ENCODE measurements at places on chromosomes 1 and 21.

DNA sequence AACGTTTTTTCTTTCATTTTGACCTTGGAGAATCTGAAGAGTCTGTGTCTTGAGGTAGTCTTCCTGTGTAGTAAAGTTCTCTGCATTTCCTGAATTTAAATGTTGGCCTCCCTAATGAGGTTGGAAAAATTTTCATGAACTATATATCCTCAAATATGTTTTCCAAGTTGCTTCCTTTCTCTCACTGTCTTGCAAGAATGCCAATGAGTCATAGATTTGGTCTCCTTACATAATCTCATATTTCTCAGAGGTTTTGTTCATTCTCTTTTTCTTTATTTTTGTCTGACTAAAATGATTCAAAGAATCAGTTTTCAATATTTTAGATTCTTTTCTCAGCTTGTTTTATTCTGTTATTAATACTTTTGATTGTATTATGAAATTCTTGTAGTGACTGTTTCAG lies 87.6 kb downstream of the DRAM2 start:
- no peak overlapping the region for H3K27ac ChIP-seq
- H3K36me3 ChIP-seq = peaks cover 9% of the 10 kb centered on the region
- no peaks in the 10 kb centered on the region for H3K4me1 ChIP-seq
- H3K27me3 ChIP-seq = no peaks in the 10 kb centered on the region
- no peak overlapping the region for H3K4me3 ChIP-seq

DNA sequence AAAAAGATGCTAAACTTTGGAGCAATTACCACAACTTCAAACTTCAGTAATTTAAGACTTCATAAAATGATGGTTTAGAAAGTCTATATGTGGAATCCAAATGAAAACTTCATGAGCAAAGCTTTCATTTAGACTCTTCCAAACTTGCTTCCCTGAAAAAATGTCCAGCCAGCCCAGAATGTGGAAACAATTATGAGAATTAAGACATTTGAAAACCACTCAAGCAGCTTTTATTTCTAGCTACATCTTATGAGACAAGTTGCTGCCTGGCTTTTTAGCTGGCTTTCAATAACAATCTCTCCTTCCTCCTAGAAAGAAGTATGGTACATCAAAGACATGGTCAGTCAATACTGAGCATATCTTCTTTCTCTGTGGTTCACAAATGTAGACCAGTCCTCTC lies 21.8 kb downstream of the LPAR3 start:
- no peak overlapping the region for H3K4me3 ChIP-seq
- H3K27me3 ChIP-seq = peaks cover 1% of the 10 kb centered on the region
- no peak for DNase-seq

- H3K4me1 ChIP-seq = no peaks in the 10 kb centered on the region
- H3K27me3 ChIP-seq = peaks cover 14% of the 10 kb centered on the region
- no peak overlapping the region for H3K4me3 ChIP-seq
- no peak overlapping the region for H3K27ac ChIP-seq
Measured at GRCh38 chr1:15128077-15128476, 25.5 kb upstream of the TMEM51 start.

GRCh38 chr1:43284065-43284464 lies 1.3 kb downstream of the C1orf210 start:
- H3K36me3 ChIP-seq = no peaks in the 10 kb centered on the region
- no peak for DNase-seq
- H3K4me1 ChIP-seq = no peaks in the 10 kb centered on the region
- peaks cover 18% of the 10 kb centered on the region for H3K27me3 ChIP-seq
- no peak overlapping the region for H3K4me3 ChIP-seq
- no peak overlapping the region for H3K27ac ChIP-seq

- H3K36me3 ChIP-seq = no peaks in the 10 kb centered on the region
- peak within 1 kb of the TSS; percentile 75 for H3K27ac ChIP-seq
- peaks cover 31% of the 10 kb centered on the region for H3K27me3 ChIP-seq
- peaks cover 15% of the 10 kb centered on the region for H3K4me1 ChIP-seq
- peak; percentile 30 for DNase-seq
Measured at GRCh38 chr21:42653231-42654061, at the start of gene PDE9A. PDE9A (plus strand) TSS chr21:42653621; CDS start chr21:42653815, 194 bp downstream.

GRCh38 chr1:2785631-2786328 lies 15.7 kb downstream of the TTC34 start:
- peaks cover 16% of the 10 kb centered on the region for H3K27me3 ChIP-seq
- no peaks in the 10 kb centered on the region for H3K36me3 ChIP-seq
- H3K27ac ChIP-seq = no peak overlapping the region
- peaks cover 4% of the 10 kb centered on the region for H3K4me1 ChIP-seq
- no peak overlapping the region for H3K4me3 ChIP-seq

GRCh38 chr1:147897029-147897752 lies 5.4 kb upstream of the GJA8 start:
- H3K4me1 ChIP-seq = peaks cover 2% of the 10 kb centered on the region
- H3K4me3 ChIP-seq = no peak overlapping the region
- H3K36me3 ChIP-seq = no peaks in the 10 kb centered on the region
- H3K27me3 ChIP-seq = peaks cover 10% of the 10 kb centered on the region
- DNase-seq = no peak

DNA sequence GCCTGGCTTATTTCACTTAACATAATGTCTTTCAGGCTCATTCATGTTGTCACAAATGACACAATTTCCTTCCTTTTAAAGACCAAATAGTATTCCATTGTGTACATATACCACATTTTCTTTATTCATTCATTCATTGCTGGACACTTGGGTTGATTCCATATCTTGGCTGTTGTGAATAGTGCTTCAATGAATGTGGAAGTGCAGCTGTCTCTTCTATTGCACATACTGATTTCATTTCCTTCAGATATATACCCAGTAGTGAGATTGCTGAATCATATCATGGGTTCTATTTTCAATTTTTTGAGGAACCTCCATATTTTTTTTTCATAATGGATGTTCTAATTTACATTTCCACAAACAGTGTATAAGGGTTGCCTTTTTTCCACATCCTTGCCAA lies 38.6 kb upstream of the WLS start:
- no peak overlapping the region for H3K27ac ChIP-seq
- H3K36me3 ChIP-seq = no peaks in the 10 kb centered on the region
- no peak for DNase-seq
- H3K27me3 ChIP-seq = peaks cover 2% of the 10 kb centered on the region
- no peak overlapping the region for H3K4me3 ChIP-seq

GRCh38 chr21:32753818-32754585 lies 17.6 kb downstream of the PAXBP1 start:
- H3K36me3 ChIP-seq = peaks cover 32% of the 10 kb centered on the region
- H3K27ac ChIP-seq = no peak overlapping the region
- H3K4me1 ChIP-seq = peaks cover 3% of the 10 kb centered on the region
- H3K4me3 ChIP-seq = no peak overlapping the region
- H3K27me3 ChIP-seq = no peaks in the 10 kb centered on the region

DNA sequence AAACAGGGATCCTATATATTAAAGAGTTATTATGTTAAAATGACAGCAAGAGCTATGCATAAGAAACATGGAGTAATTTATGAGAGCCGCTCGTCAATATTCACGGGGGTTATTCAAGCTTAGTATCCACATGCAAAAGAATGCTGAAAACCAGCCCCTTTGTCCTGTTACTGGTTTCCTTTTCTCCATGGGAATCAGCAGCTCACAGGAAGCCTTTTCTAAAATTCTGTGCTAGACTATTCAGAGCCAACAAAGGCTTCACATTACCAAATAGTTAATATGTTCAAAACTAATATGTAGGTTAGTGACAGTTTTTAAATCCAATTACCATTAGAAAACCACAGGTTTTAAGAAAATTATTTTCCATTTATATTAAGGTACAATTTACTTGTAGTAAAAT lies 225.6 kb upstream of the MAP1LC3C start:
- no peaks in the 10 kb centered on the region for H3K4me1 ChIP-seq
- H3K27ac ChIP-seq = no peak overlapping the region
- DNase-seq = no peak
- peaks cover 2% of the 10 kb centered on the region for H3K36me3 ChIP-seq

GRCh38 chr1:63330331-63330916 lies 8.1 kb downstream of the FOXD3 start:
- H3K4me3 ChIP-seq = peak overlapping the region; percentile 3
- H3K4me1 ChIP-seq = peaks cover 6% of the 10 kb centered on the region
- H3K27ac ChIP-seq = peak overlapping the region; percentile 49
- peaks cover 49% of the 10 kb centered on the region for H3K27me3 ChIP-seq
- no peak for DNase-seq

DNA sequence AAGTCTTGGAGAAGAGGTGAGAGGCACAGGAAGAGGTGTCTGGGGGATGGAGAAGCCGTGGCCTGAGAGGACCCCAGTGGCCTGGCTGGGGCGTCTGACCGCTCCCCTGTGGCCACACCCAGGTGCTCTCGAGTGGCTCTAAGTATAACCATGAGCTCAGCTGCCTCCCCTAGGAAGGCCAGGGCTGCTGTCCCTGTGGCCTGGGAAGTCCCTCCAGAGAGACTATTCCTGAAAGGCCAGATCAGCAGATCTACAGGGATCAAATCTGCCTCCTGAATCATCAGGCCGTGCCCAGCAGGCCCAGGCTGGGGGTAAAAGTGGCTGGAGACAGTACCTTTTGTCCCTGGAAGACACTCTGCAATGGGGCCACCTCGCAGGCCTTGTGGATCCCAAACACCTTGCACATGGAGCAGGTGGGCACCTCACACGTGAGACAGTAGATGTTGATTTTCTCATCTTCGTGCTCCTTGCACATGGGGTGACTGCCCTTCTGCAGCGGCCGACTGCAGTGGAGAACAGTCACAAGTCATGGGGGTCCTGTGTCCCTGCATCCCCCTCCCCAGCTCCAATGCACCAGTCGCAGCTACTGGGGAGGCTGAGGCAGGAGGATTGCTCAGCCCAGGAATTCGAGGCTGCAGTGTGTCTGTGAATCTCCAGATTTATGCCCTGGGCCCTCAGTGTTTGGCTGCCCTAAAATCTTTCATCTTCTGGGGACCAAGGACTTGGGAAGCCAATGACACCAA lies 6.4 kb downstream of the TRIM63 start:
- no peaks in the 10 kb centered on the region for H3K4me1 ChIP-seq
- no peak overlapping the region for H3K27ac ChIP-seq
- no peak overlapping the region for H3K4me3 ChIP-seq
- DNase-seq = no peak
- peaks cover 16% of the 10 kb centered on the region for H3K27me3 ChIP-seq

GRCh38 chr1:27166351-27166802 lies 11.5 kb upstream of the SLC9A1 start:
- H3K27ac ChIP-seq = no peak overlapping the region
- no peak for DNase-seq
- H3K36me3 ChIP-seq = peaks cover 2% of the 10 kb centered on the region
- no peak overlapping the region for H3K4me3 ChIP-seq

DNA sequence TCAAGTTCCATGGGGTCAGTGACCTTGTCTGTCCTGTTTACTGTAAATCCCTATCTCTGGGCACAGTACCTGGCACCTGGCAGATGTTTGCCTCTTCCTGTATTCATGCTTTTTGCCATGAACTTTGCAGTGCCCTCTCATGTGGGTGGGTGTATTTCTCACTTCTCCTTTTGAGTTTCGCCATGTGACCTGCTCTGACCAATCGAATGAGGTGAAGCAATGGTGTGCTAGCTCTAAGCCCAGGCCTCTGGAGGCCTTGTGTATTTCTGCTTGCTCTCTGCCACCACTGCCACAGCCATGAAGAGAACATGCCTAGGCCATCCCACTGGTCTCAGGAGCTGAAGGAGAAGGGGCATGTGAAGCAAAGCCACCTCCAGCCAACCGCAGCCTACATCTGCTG lies 185.5 kb upstream of the ZC3H12A start:
- H3K36me3 ChIP-seq = peaks cover 7% of the 10 kb centered on the region
- H3K4me3 ChIP-seq = peak overlapping the region; percentile 50
- H3K4me1 ChIP-seq = peaks cover 42% of the 10 kb centered on the region

GRCh38 chr1:161071886-161072371 lies 2.2 kb upstream of the ARHGAP30 start:
- H3K27me3 ChIP-seq = no peaks in the 10 kb centered on the region
- peaks cover 8% of the 10 kb centered on the region for H3K36me3 ChIP-seq
- peak overlapping the region; percentile 75 for H3K27ac ChIP-seq
- DNase-seq = peak; percentile 32

Measured in memory B cell (primary cell).